ENCODE measurements at places on chromosomes 6 and 20. TPM values are rescaled to one million over a fixed set of nuclear protein-coding genes. Genes with fewer than 3 reads are reported as not detected.

Gene CFAP206
- 0.65 TPM for total RNA-seq

Gene CPXM1
- total RNA-seq, result 0.32 TPM

Gene LGSN
- not detected for total RNA-seq

Gene PAX1
- total RNA-seq, result not detected

Gene EPHA7
- total RNA-seq, result 0.97 TPM

Gene DEFB132
- total RNA-seq, result not detected
